Activated T-cell treated with anti-CD3 and anti-CD28 coated beads, Interleukin-2, amount 50 U/mL, for 48 hours (primary cell): ENCODE measurements at places on chromosomes 6 and 20.

GRCh38 chr6:100664274-100665040 is 199.7 kb upstream of the SIM1 start:
- DNase-seq = no peak

DNA sequence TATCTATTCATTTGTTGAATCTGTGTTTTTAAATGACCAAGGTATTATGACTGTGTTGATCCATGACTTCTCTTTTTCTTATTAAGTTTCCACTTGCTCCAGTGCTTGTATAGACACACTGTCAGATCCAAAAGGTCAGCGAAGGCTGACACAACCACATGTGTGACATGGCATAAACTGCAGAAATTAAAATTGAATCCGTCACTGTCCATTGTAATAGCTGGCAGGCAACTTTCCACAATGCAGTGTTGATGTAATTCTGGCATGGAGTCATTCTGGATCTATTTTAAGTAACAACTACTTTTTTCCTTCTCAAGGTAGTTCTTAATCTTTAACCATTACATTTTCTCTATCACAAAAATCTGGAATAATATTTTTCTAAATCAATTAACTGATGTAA is 145.3 kb downstream of the AIG1 start:
- DNase-seq = no peak

DNA sequence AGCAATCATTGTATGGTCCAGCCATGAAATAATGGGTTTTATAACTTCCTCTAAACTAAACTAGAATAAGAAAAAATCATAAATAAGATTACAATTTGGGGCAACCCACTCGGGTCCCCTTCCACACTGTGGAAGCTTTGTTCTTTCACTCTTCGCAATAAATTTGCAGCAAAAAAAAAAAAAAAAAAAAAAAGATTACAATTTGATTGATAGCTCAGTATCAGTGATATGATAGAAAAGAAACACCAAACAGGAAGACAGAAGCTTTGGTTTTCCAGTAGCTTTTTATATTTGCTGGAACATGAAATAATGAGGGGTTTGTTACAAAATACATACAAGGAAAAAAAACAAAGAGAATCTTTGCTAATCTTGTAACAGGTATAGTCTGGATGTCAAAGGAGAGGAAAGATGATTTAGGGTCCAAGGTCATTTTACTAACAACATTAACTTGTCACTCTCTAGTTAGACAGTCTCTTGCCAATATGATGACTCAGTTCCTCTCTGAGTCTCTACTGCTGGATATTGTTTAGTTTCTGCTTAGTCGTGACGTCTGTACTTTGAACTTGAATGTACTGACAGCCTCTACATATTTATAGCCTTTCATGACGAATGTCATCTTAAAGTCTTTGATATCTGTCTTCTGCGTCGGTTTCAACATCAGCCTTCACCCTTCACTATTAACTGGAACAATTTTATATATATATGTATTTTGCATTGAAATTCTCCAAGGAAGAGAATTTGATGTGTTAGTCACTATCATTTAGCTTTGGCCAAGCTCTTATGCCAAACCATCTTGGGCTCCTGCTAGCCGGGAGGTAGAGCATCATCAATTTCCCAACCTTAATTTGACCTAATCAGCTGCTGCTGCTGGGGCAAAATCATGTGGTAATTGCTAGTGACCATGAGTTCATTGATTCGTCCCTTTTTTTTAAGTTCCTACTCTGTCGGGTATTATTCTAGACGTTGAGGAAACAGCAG is 213.1 kb upstream of the STXBP5 start:
- DNase-seq = no peak

DNA sequence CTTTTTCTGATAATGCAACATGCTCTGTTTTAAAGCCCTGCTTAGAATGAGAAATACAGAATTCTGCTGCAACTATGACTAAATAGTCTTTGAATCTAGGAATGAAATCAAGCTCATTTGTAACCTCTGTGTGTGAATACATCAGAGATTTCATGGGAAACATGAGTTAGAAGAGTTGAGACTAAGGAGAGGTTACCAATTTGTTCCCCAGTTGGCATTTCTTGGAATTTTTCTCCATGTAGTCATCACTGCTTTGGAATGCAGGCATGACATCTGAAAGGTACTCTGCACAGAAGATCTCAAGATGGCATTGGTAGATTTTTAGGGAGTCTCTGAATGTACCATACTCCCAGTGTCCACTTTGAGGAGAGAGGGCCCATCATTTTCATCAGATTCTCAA is 237.2 kb downstream of the TFAP2A start:
- no peak for DNase-seq

- DNase-seq = no peak
Measured at GRCh38 chr6:135170238-135170637, 10.9 kb upstream of the MYB start.

- DNase-seq = no peak
Measured at GRCh38 chr6:105739764-105740163, 336.9 kb upstream of the PREP start.

DNA sequence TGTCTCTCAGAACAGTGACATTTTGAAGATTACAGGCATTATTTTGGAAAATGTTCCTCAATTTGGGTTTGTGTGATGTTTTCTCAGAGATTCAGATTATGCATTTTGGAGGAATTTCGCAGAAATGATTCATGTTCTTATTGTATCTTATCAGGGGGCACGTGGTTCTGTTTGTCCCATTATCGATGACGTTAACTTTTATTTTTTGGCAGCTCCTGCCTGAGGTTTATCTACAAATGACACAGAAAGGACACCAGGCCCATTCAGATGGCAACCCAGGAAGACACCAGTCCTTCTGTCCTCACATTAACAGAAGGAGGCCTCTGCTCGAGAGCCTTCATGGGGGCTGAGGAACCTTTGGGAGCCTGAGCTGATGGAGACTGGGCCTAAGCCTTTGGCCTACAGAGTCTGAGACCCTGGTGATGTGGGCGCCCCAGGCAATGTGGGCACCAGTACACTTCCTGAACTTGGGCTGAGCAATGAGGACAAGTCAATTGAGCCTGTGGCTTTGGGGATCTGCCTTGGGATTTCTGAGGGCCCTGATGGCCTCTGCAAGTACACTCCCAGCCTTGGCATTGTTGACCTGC is 41.2 kb upstream of the EZR start:
- no peak for DNase-seq

DNA sequence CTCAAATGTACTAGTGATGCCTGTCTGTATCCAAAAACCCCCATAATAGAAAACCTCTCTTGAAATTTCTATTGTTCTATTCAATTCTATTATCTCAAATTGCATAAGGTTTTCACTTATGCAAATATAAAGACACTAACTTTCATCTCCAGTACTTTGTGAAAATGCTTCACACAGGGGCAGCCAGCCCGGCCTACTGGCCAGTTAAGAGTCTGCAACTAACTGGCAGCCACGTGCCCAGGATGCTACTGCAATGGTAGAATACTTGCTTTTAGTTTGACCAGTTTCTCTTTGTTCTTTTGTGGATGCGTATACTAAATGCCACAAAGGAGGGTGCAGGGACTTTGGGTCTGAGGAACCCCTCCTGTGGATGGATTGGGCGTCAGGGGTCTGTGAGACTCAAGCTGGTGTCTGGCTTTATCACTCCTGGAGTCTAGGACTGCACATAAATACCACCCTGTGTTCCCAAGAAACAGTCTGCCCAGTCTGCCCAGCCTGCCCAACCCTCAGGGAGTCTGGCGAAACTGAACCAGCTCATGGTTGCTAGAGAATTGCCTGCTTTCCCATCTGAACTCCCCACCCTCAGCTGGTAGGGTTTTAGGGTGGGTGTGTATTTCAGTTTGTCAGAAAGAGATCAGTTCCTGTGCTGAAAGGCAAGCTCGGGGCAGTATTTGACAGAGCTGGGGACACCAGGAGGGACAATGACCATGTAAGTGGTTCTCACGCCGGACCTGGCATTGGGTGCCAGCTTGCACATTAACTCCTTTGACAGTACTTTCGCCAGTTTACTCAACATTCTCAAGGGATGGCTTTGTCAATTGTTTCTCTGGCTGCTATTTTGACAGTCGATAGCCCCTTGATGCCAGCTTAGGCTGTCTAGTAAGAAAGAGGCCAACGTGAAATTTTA is 558.2 kb upstream of the JAG1 start:
- DNase-seq = no peak

- DNase-seq = no peak
Measured at GRCh38 chr6:56282391-56282790, 35.0 kb upstream of the COL21A1 start.

DNA sequence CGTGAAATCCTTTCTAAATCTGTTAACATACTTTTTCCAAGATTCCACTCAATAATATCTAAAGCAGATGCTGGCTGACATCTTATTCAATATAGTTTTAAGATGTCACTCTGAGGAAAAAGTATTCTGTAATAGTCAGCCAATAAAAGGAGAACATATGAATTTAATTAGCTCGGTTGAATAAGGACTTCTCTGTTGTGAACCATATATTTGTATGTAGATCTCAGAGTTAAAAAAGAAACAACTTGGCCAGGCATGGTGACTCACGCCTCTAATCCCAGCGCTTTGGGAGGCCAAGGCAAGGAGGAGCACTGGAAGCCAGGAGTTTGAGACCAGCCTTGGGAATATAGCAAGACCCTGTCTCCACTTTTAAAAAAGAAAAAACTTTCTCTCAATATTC is 7.4 kb upstream of the CD24 start:
- no peak for DNase-seq

DNA sequence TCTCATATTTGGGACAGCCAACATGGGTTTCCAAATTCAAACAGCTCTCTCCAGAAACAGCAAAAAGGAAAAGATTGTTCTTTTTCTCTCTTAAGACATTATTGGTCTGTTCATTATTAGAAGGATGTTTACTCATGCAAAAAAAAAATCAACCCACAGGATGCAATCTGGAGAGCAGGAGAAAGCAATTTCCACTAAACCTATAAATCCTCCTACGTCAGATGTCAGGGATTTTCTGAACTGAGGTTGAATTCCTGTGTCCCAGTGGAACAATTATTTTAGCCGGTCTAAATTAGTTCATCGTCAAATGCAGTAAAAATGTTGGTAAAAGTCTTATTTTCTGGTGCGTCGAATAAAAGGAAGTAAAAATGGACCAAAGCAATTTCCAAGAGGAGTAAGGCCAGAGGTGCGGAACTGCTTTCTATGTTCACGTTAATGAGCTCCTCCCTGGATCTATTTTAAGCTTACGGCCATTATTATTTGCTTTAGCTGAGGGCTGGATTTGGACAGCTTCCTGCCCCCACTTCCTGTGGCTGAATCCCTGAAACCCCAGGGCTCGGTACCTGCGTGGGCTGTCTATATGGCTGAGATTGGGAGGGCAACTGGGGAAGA is at the start of gene GABRR1:
GABRR1 (minus strand) TSS at position 60 of the 612 bp plus-strand sequence; CDS start at position 24, 36 bp downstream.
- no peak for DNase-seq

GRCh38 chr20:51420111-51420510 is 122.4 kb downstream of the NFATC2 start:
- DNase-seq = no peak

- no peak for DNase-seq
Measured at GRCh38 chr20:38091441-38092216, 58.1 kb downstream of the RPRD1B start.

- no peak for DNase-seq
Measured at GRCh38 chr20:39473536-39473935, 511.4 kb downstream of the DHX35 start.

- no peak for DNase-seq
Measured at GRCh38 chr6:40689185-40689584, 102.0 kb upstream of the LRFN2 start.

DNA sequence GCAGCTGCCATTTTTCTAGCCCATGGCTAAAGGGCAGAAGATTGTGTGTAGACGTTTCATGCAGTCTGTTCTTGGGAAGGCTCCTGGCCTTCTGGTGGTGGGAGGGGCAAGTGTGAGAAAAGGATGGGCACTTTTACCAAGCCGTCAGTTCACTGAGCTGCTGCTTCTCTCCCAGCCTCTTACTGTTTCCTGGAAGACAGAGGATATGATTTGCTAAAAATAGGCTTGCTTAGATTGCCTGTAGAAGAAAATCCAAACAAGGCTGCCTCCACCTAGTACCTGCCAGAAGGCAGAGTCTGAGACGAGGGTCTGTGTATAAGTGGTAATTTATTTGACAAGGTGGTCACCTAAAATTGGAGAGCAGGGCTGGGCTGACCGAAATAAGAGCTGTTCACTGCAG is 7.5 kb downstream of the KIZ start:
- DNase-seq = no peak

DNA sequence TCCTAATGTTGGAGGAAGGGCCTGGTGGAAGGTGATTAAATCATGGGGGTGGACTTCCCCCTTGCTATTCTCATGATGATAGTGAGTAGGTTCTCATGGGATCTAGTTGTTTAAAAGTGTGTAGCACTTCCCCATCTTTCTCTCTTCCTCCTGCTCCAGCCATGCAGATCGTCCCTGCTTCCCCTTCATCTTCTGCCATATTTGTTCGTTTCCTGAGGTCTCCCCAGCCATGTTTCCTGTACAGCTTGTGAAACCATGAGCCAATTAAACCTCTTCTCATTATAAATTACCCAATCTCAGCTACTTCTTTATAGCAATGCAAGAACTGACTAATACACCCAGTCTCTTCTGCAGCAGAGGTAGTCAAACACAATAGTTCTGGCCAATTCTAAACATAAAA is 5.4 kb downstream of the EPM2A start:
- no peak for DNase-seq

GRCh38 chr6:72976484-72976883 is 248.8 kb downstream of the KHDC1L start:
- no peak for DNase-seq

DNA sequence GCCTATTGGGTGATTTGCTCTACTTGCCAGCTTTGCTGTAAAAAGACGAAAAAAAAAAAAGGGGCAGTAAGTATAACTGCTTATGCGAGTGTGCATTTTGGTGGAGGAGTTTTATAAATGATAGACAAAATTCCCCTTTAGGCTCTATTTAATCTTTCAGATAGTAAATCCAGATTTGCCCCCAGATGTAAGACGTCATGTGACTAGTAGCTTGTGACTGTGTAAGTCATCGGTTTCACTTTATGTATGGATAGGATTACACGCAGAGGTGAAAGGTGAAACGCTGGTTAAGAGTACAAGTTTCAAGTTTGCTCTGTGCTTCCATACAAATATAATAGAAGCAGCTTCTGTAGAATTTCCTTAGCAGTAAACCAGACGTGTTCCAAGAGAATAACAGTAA is 7.9 kb downstream of the RAB32 start:
- no peak for DNase-seq

DNA sequence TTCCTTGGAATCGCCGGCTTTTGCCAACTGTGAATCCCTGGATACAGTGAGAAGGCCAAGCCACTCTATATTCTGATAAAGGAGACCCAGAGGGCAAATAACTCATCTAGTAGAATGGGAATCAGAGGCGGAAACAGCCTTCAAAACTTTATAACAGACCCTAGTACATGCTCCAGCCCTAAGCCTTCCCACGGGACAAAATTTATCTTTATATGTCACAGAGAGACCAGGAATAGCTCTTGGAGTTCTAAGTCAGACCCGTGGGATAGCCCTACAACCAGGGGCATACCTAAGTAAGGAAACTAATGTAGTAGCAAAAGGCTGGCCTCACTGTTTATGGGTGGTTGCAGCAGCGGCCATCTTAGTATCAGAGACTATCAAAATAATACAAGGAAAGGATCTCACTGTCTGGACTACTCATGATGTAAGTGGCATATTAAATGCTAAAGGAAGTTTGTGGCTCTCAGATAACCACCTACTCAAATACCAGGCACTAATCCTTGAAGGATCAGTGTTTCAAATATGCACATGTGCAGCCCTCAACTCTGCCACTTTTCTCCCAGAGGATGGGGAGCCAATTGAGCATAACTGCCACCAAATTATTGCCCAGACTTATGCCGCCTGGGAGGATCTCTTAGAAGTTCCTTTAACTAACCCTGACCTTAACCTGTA is 29.5 kb downstream of the CEP85L start:
- no peak for DNase-seq
